ENCODE measurements at places on chromosomes 16 and 17. TPM values are rescaled to one million over a fixed set of nuclear protein-coding genes. Genes with fewer than 3 reads are reported as not detected.

Gene PPY
- total RNA-seq = not detected

Gene CDR2L
- total RNA-seq = 14.8 TPM

Gene PTX4
- total RNA-seq = not detected

Gene PRSS8
- not detected for total RNA-seq

Gene PIPOX
- total RNA-seq = 1.9 TPM

Gene SIRT7
- total RNA-seq = 12.5 TPM

Gene NPIPB9
- total RNA-seq = 0.35 TPM

Gene ABCA8
- total RNA-seq = 85.5 TPM

Gene TMEM238L
- total RNA-seq = not detected

Gene GSG1L
- not detected for total RNA-seq

Gene TBC1D28
- total RNA-seq = not detected

Gene MFSD6L
- total RNA-seq = not detected

Gene HNF1B
- not detected for total RNA-seq

Gene LDHD
- 0.12 TPM for total RNA-seq

Gene MT1M
- total RNA-seq = 2.0 TPM

Gene CLEC18B
- total RNA-seq = 0.47 TPM

Gene TSPOAP1
- under 0.01 TPM for total RNA-seq

Gene KRTAP4-3
- not detected for total RNA-seq

Measured in smooth muscle cell of the coronary artery (primary cell).